IMR-90 (cell line): ENCODE measurements at places on chromosomes 16 and 17.
A peak's percentile ranks its signal among the peaks of the same experiment; 100 is the strongest.

GRCh38 chr17:56908001-56908542 lies 5.8 kb downstream of the TRIM25 start:
- no peak for DNase-seq

- peak; percentile 72 for DNase-seq
Measured at GRCh38 chr17:5011928-5012327, 14.2 kb downstream of the KIF1C start.

DNA sequence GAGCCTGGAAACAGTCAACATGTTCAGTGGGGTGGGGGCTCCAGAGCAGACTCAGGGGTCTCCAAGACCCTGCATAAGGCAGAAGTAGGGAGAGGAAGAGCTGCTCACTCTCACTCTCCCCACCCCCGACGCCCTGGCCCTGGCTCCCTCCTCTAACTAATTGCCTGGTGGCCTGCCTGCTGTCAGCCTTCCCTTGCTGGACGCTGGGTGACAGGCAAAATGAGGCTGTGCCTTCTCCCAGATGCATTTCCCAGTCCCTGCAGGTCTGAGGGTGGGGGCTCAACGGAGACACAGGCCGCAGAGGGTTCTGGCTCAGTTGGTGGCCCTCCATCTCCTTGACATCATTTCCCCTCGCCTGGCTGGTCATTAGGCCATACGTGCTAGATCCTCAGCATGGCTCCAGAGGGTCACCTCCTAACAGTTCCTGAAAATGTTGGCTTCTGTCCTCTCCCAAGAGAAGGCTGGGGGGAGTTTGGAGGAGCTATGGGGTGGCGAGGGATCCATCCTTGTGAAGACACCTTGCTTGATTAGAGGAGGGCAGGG lies 1.4 kb downstream of the FMNL1 start:
- no peak for DNase-seq

GRCh38 chr16:53984936-53985335 lies 281.0 kb downstream of the FTO start:
- no peak for DNase-seq

GRCh38 chr16:61831351-61831917 lies 204.8 kb downstream of the CDH8 start:
- no peak for DNase-seq

DNA sequence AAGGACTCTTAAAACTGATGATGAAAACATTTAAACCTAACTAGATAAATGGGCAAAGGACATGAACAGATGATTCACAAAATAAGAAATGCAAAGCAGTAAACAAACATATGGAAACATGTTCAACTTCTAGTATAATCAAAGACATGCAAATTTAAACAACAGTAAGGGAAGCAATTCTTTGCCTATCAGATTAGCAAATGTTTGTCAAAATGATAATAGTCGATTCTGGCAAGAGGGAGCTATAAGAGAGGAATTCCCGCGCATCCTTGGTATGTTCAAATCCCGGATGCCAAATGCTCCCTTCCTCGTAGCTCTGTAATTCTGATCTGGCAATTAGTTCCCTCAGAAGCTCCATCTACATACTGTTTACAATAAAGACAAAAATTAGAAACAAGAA lies 320.5 kb downstream of the PHKB start:
- no peak for DNase-seq

DNA sequence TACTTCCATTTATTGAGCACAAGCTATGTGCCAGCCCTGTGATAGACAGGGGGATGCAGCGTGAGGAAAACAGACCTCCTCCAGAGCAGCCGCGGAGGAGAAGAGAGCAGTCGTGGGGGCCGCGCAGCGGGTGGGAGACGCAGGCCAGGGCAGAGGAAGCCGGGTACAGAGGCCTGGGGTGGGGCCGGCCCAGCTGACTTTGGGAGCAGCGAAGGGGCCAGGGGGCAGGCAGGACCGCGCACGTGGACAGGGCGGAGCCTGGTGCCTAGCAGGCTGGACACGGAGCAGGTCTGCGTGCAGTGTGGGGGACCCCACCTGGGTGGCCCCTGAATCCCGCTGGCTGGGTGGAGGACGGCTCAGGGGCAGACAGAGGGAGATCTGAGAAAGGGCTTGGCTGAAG lies 46.2 kb downstream of the ZFPM1 start:
- DNase-seq = no peak

DNA sequence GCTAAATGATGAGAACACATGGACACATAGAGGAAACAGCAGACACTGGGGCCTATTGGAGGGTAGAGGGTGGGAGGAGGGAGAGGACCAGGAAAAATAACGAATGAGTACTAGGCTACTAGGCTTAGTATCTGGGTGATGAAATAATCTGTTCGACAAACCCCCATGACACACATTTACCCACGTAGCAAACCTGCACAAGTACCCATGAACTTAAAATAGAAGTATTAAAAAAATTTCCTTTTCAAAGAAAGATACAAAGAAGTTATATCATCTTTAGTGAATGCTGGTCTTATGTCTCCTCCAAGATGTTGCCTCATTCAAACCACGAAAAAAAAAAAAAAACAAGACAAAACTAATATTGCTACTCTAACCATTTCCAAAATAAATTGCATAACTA lies 31.7 kb downstream of the MBTD1 start:
- DNase-seq = peak; percentile 68

DNA sequence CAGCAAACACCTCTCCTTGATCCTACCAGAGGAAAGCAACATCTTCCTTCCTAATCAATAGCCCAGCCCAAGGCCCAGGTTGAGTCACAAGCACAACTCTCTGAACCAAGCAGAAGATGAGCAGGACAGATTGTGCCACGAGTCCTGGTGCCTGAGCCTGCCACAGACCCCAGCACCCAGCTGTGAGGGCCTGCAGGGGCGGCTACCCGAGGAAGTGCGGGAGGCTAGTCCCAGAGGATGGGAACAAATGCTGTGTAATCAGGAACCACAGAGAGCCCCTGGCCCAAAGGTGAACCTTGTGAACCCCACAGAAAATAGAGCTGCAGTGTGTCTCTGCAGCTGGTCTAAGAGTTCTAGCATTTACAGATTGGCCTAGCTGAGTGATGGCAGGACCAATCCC lies 126.8 kb upstream of the HSBP1 start:
- no peak for DNase-seq

- peak; percentile 80 for DNase-seq
Measured at GRCh38 chr17:29237476-29238132, 9.1 kb upstream of the CRYBA1 start.

- DNase-seq = no peak
Measured at GRCh38 chr16:7391694-7392093, 59.0 kb downstream of the RBFOX1 start.

GRCh38 chr17:35376245-35376644 lies 2.8 kb upstream of the SLFN11 start:
- DNase-seq = peak; percentile 46

- DNase-seq = peak; percentile 25
Measured at GRCh38 chr16:57994778-57995177, 5.7 kb downstream of the ZNF319 start.

- peak; percentile 43 for DNase-seq
Measured at GRCh38 chr16:58127033-58127556, 2.1 kb downstream of the CFAP20 start.

GRCh38 chr17:15406081-15406480 lies 61.3 kb downstream of the CDRT4 start:
- DNase-seq = no peak

DNA sequence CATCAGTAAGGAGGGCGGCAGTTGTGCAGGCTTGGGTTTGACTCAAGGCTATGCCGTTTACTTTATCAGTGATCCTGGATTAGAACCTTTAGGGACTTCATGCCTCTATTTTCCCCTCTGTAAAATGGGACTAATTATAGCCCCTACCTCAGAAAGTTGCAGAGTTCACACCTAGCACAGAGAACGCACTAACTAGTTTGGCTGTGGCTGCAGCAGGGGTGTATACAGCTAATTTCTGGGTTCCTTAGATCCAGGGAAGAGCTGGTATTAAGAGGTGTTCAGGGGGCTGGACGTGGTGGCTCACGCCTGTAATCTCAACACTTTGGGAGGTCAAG lies 267.3 kb downstream of the CPPED1 start:
- no peak for DNase-seq

GRCh38 chr17:76696763-76697701 lies 13.7 kb downstream of the MXRA7 start:
- DNase-seq = no peak

DNA sequence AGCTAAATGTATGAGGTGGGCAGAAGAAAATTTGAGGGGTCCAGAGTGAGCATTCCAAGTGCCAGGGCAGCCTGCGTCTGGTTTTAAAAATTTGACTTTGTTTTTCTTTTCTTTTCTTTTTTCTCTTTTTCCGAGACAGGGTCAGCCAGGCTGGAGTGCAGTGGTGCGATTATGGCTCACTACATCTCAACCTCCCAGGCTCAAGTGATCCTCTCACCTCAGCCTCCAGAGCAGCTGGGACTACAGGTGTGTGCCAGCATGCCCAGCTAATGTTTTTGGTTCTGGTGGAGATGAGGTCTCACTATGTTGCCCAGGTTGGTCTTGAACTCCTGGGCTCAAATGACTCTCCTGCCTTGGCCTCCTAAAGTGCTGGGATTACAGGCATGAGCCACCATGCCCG lies 15.6 kb downstream of the SMPD3 start:
- DNase-seq = no peak

GRCh38 chr17:15145621-15146020 lies 119.5 kb downstream of the PMP22 start:
- DNase-seq = no peak

DNA sequence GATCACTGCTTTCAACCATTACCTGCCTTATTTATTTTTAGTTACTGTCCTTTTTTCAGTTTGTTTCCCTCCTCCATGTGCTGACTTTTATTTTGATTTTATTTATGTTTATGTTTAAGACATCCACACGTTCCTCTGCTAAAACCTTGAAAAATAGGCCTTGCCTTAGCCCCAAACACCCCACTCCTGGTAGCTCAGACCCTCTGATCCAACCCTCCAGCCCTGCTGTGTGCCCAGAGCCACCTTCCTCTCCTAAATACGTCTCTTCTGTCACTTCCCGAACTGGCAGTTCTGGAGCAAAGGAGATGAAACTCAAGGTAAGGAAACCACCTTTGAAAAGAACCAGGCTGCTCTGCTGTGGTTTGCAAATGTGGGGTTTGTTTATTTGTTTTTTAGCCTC lies 9.3 kb upstream of the STH start:
- no peak for DNase-seq
